ENCODE measurements at places on chromosomes 2 and 18.

DNA sequence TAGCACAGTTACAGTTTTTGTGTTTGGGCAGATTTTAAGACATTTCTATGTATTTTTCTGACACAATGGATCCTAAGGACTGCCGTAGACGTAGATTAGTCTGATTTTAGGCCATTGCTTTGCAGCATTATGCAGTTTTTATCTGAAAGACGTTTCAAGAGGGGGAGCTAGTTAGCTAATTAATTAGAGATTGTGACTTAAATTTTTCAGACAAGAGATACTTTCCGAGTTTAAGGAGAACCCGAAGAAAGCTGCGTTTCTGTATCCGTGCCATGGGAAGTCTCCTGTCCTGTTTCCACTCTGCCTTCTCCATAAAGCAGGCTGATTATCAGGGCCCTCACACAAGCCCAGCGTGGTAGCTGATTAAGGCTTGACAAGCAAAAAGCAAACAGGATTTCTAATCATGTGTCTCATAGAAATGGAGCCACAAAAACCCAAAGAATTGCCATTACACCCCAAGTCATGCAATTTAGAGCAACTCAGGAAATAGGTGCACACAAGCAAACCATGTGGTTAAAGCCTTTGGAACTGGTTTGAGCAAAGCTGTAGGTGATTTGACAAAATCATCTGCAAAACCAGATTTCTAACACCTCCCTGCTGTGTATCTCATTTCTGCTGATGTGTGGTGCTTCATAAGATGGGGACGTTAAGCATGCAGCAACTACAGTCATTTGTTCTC lies 808.1 kb downstream of the RNF144A start:
- DNase-seq = no peak

DNA sequence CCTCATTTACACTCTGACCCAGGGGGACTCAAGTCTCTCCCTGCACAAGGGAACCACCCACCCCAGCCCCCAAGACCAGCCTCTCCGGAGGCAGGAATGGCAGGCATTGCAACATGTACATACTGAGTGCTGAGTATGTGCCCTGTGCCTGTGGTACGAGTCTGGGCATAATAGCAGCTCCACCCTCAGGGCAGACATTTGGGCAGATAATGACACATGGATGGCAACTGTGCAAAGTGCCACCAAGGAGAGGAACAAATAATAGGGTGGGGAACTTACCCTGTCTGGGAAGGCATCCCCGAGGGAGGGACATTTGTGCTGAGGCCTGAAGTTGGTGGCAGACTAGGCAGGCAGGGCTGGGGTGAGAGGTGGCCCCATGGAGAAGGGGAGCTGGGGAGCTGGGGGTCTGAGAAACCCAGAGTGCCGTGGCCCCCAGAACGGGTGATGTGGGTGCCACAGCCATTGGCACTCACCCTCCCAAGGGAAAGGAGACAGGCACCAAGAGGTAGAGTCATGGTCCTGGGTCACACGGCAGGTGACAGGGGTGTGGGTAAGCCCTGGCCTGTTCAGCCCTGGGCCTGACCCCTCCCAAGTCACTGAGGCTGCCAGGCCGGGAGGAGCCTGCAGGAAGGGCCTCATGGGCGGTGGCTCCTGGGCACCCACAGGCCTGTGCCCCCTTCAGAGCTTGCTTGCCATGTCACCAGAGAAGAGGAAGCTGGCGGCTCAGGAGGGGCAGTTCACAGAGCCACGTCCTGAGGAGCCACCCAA lies 15.7 kb upstream of the GPR17 start:
- DNase-seq = no peak

- no peak for DNase-seq
Measured at GRCh38 chr2:155377266-155377680, 678.8 kb downstream of the KCNJ3 start.

GRCh38 chr2:169272010-169272409 lies 90.3 kb downstream of the LRP2 start:
- no peak for DNase-seq

DNA sequence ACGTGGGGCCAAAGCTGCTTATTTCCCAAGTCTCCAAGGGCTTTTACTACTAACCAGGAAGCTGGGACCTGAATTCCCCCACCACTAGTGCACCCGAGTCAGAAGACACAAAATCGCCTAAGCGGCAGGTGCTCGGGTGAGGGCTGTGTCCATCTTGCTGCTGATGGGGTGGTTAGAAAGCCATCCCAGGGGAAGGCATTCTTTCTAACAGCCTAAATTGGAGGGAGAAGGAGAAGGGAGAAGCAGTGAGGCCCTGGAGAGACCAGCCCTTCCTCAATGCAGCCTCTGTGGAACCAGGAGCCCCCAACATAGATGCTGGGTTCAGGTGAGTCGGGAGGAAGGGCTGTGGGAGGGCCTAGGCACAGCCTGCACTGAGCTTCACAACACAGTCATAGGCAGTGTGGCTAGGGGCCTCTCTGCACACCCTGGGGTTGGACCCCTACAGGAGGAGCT lies 1.9 kb upstream of the PROM2 start:
- DNase-seq = peak; percentile 21

GRCh38 chr2:30758191-30758651 lies 49.0 kb downstream of the CAPN13 start:
- no peak for DNase-seq

- DNase-seq = no peak
Measured at GRCh38 chr18:61466736-61467135, 133.5 kb downstream of the CDH20 start.

- peak; percentile 92 for DNase-seq
Measured at GRCh38 chr2:19358242-19359020, at the start of gene OSR1. TSS of gene OSR1 (minus strand) at chr2:19358623. CDS start at chr2:19353805, 4,818 bp downstream.

- DNase-seq = no peak
Measured at GRCh38 chr18:13191031-13191430, 27.5 kb upstream of the LDLRAD4 start.

- DNase-seq = no peak
Measured at GRCh38 chr2:62596061-62596921, 90.3 kb upstream of the TMEM17 start.

DNA sequence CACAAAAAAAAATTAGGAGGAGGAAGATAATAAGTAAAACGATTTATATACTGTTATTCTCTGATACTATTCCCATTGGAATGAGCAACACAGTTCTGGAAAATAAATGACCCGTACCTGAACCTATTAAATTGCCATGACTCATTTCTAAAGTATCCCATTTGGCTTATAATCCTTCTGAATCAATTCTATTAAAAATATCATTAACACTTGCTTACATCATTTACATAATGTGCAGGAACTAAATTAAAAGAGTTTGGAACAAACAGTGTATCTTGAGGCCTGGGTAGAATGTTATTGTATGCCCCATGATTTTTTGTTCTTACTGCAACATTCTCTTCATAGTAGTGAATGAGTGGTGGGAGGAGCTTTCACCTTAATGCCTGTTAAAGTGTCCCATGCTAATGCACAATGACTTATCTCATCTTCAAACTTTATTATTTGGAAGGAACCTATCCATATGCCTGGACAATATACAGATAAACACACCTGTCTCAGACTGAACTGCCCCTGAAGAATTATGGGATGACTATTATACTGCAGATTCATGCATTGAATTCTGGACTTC lies 549.9 kb upstream of the ACVR2A start:
- no peak for DNase-seq

- DNase-seq = no peak
Measured at GRCh38 chr18:13362607-13363006, 144.0 kb downstream of the LDLRAD4 start.

GRCh38 chr2:169046440-169047151 lies 15.5 kb upstream of the ABCB11 start:
- DNase-seq = no peak

GRCh38 chr2:11009176-11009575 lies 97.4 kb downstream of the KCNF1 start:
- DNase-seq = no peak

GRCh38 chr2:153786016-153786415 lies 85.7 kb upstream of the GALNT13 start:
- DNase-seq = no peak

DNA sequence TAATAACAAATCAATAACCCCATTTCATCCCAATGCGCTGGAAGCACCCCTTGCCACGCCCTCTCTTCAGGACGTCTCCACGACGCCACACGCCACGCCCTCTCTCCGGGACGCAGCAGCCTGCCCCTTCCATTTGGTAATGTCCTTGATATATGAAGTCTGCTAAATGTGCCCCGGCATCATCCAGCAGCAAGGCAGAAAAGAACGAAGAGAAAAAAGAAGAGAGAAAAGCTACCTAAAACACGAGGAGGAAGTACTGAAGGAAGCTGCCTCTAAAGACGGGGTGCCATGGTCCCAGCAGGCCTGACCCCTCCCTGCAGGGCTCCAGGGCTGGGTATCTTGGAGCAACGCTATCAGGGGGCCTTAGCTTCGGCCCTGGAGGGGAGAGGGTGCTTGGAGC lies 41.8 kb downstream of the CNGA3 start:
- no peak for DNase-seq

- DNase-seq = no peak
Measured at GRCh38 chr2:21423854-21424253, 300.1 kb downstream of the TDRD15 start.

GRCh38 chr2:38200598-38200997 lies 124.6 kb upstream of the CYP1B1 start:
- DNase-seq = no peak

GRCh38 chr2:191318037-191318728 lies 73.0 kb downstream of the MYO1B start:
- peak; percentile 72 for DNase-seq

GRCh38 chr2:112160283-112161250 lies 22.4 kb downstream of the FBLN7 start:
- peak; percentile 41 for DNase-seq

DNA sequence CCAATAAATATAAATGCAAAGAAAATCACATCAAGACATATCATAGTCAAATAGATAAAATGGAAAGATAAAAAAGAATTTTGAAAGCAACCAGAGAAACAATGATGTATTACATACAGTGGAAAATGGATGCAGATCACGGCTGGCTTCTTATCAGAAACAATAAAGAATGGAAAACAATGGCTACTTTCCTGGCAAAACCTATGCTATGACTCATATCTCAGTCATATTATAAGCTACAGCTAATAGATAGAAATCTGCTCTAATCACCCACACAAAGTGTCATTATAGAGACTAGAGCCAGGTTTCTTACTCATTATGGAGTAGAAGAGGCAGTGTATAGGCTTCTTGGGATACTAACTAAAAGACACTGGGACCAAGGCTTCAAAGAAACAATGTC lies 93.5 kb upstream of the TACR1 start:
- DNase-seq = no peak

GRCh38 chr18:43542016-43542415 lies 264.7 kb upstream of the SYT4 start:
- no peak for DNase-seq

DNA sequence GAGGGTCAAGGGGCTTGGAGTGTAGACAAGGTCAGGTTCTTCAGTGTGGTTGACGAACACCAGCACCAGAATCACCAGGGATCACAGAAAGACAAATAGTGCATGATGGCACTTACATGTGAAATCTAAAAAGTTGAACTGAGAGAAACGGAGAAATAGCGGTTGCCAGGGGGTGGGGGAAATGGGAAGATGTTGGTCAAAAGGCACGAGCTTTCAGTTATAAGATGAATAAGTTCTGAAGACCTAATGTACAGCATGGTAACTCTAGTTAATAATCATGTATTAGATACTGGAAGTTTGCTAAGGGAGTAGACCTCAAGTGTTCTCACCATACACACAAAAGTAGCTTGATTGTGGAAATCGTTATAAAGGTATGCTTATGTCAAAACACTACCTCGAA lies 43.7 kb upstream of the DARS1 start:
- no peak for DNase-seq

DNA sequence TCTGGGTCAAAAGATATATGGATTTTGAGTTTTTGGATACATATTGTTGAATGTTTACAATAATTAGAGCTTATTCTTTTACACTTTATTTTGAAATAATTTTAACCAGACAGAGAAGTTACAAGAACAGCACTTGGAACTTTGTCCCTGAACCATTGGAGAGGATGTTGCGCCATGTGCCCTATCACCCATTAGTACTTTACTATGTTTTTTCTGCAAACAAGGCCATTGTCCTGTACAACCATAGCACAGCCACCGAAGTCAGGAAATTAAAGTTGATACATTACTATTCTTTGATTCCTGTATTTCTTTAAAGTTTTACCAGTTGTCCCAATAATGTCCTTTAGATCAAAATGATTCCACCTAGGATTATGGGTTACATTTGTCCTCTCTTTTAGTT lies 188.8 kb downstream of the ACKR3 start:
- no peak for DNase-seq

GRCh38 chr2:926896-927295 lies 23.8 kb upstream of the SNTG2 start:
- DNase-seq = no peak

- no peak for DNase-seq
Measured at GRCh38 chr2:177894546-177894945, 178.0 kb downstream of the PDE11A start.

DNA sequence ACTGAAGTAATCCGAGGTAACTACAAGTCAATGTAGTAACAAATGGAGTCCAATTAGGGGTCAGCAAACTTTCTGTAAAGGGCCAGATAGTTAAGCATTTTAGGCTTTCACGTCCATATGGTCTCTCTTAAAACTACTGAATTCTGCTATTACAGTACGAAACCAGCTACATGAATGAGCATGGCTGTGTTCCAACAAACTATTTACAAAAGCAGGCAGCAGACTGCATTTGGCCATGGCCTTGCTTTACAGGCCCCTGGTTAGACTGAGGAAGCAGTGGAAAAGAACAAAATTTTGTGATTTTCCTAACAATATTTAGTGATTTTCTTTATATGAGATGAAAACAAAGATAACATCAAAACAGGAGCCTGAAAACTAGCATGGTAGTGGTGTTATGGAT lies 64.0 kb downstream of the RTN4 start:
- no peak for DNase-seq

DNA sequence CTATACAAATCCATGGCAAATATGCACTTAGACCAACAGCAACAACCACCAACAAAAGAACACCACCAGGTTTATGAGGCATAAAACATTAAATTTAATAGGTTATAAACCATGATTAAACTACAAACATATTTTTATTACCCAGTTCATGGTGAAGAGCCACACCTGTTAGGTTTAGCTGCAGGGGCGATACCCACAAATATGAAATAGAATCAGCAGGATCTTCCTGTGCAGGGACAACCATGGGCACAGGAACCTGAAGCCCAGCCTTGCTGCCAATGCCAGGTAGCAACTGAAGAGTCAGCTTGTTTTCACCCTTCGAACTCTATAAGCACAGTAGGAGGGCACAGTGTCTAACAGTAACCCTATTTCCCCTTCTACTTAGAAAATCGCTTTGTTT lies 675.0 kb downstream of the SATB2 start:
- no peak for DNase-seq
